CMK (cell line): ENCODE measurements at places on chromosomes 11 and 22.

DNA sequence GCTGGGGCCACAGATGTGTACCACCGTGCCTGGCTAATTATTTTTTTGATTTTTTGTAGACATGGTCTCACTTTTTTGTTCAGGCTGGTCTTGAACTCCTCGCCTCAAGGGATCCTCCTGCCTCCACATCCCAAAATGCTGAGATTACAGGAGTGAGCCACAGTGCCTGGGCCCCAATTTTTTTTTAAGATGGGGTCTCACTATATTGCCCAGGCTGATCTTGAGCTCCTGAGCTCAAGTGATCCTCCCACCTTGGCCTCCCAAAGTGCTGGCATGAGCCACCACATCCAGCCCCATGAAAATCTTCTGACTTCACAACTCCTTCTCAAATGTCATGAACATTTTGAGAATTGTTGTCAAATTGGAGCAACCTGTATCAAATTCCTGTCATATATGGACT is 2.3 kb upstream of the ANKRD54 start:
- DNase-seq, result no peak

DNA sequence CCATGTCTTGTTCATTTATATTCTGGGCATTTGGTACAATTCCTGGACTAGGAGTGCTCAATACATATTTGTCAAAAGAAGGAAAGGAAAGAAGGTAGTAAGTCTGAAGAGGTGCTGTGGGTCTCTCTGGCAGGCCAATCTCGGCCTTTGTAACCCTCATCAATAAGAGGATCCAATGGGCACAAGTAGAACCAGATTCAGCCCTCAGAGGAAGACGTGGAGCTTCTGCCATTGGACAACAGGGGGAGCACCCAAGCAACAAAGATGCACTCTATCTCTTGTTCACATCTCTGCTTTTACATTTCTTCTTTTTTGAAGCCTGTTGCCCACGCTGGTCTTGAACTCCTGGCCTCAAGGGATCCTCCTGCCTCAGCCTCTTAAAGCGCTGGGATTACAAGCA is 2.2 kb upstream of the VPS11 start:
- no peak for DNase-seq

GRCh38 chr11:109507331-109507730 is 85.3 kb downstream of the C11orf87 start:
- DNase-seq, result no peak

DNA sequence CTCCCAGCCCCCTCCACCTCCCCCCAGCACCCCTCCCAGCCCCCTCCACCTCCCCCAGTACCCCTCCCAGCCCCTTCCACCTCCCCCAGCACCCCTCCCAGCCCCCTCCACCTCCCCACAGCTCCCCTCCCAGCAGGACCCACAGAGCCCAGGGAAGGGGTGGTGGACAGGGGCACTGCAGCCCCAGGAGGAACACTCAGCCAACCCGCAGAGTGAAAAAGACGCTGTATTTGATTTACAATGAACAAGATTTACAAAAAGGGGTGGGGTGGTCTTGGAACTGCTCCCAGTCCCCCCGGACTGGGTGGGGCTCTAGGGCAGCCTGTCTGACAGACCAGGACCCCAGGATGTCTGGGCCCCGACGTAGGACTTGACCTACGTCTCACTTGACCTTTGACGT is 4.6 kb upstream of the MAPK11 start:
- no peak for DNase-seq

GRCh38 chr11:99773646-99774045 is 752.9 kb downstream of the CNTN5 start:
- no peak for DNase-seq

GRCh38 chr11:61947486-61948210 is 2.5 kb upstream of the BEST1 start:
- peak; percentile 55 for DNase-seq

GRCh38 chr11:99268886-99269285 is 248.1 kb downstream of the CNTN5 start:
- DNase-seq, result no peak

GRCh38 chr22:47794851-47795250 is 1032.4 kb downstream of the TBC1D22A start:
- DNase-seq, result no peak

DNA sequence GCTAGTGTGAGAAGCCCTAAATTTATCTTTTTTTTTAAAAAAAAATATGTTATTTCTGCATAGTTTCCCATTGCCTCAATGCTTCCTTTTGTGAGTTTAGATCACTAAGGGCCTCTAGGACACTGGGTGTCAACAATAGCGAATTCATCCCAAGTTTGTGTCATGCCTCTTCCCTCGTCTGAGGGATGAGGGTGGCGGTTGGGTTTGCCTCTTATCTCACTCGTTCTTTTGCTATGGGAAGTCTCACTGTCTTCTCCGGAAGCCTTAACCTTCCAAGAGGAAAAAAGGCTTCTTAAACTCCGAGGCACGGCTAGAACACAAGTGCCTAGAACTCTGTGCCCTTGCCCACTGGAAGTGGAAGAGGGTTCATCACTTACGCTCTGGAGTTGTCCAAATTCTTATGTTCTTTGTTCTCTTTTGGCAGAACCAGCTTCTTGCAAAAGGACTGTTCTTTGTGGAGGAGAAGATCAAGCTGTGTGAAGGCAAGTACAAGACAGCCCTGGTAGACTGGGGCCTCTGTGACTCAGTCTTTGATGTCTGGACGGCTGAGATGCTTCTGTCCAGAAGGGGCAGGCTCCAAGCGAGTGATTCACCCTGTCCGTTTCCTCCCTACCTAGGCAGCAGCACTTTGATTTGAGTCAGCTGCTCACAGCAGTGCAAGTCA is 78.5 kb downstream of the TRAF6 start:
- DNase-seq, result no peak

DNA sequence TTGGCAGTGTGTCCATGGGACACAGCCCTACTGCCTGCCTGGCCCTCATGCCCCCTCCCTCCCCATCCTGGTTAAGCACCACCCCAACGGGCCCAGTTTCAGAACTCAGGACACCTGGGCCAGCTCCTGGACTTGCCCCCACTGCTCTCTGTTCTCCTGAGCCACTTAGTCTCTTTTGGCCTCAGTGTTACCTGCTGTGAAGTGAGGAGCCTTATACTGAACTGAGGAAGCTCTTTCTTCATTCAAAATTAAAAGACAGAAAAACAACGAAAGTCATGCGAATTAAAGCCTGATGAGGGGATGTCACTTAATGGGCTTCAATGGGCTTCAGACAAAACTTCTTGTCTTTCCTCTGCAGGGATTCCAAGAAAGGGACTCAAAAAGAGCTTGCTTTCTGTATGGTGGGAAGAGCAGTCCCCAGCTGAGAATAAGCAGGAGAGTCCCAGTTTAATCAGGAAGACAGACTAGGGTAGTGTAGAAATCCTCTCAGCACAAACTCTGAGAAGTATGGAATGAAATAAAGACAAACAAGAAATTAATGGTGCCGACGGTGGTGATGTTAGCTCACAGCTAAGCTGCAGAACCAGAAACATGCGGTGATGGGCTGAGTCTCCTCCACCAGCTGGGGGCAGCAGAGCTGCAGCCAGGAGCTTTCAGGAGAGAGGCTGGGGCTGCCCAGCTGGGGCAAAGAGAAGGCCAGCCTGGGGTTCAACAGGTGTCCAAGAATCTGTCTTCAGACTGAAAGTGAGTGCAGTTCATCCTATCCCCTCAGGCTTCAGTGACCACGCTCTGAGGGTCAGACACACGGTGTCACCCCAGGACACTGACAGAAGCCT is 101.0 kb downstream of the GGTLC2 start:
- DNase-seq, result no peak

DNA sequence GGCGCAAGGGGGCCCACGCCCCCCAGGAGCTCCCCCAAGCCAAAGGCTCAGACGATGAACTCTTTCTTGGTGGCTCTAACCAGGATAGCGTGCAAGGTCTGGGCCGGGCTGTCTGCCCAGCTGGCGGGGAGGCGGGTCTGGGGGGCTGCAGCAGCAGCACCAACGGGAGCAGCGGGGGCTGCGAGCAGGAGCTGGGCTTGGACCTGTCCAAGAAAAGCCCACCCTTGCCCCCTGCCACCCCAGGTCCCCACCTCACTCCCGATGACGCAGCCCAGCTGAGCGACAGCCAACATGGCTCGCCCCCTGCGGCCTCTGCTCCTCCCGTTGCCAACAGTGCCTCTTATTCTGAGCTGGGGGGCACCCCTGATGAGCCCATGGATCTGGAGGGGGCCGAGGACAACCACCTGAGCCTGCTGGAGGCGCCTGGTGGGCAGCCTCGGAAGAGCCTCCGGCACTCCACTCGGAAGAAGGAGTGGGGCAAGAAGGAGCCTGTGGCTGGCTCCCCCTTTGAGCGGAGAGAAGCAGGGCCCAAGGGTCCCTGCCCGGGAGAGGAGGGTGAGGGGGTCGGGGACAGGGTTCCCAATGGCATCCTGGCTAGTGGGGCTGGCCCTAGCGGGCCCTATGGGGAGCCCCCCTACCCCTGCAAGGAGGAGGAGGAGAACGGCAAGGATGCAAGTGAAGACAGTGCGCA is 21.6 kb upstream of the TMEM191C start:
- DNase-seq, result no peak

DNA sequence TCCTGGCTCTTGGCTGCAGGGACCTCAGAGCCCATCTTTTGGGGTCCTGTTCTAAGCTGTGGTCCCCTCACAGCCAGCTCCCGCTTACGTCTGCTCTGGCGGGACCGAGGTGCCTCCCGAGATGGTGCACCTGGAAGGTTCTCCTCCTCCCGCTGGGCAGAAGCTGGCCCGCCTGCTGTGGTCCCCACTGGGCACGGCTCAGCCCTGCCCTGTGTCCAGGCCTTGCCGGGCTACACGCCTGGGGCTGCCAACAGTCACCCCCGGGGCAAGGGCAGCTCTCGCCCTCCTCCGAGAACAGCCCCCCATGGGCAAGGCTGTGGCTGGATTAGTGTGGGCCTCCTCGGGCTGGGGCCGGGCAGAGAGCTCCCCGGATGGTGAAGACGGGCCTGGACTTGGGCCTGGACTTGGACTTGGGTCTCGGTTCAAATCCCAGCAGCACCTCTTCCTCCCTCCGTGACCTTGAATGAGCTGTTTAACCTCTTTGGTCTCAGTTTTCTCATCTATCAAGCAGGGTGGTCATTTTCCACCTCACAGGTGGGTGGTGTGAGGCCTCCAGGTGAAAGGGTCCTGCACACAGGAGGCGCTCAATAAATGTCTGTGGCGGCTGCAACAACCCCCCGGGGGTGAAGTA is 998 bp downstream of the BAIAP2L2 start:
- DNase-seq, result no peak

GRCh38 chr22:24310969-24311368 is 40.3 kb downstream of the SPECC1L start:
- no peak for DNase-seq

DNA sequence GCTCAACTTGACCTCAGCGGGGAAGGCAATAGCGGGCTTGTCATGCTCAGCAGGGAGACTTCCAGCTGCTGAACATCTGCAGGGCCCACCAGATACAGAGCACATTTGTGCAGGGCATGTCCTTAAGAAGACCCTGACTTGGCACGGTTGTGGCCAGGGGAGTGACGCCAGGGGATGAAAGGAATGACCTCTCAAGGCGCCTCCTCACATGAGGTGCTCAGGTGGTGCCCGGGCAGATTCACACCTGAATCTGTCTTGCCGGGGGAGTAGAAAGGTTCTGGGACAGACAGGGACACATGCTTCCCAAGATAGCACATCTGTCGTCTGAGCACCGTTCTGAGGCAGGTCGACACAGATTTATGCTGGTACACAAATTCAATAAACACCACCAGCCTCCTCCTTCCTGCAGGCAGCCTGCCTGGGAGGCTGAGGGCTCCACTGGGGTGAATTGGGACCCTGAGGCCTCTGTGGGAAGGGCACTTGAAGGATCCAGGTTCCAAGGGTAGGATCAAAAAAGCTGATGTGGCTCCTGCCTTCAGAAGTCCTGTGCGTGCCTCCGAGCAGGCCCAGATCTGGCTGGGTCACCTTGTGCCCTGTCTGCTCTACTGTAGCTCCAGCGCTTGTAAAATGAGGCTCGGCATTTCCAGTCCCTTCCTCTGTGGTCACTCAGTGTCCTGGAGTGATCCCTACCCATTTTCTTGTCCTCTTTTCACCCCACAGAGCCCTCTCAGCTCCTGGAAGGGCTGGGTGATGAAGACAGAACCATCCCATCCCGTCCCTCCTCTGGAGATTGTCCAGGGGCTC is 49.6 kb upstream of the NECTIN1 start:
- no peak for DNase-seq

DNA sequence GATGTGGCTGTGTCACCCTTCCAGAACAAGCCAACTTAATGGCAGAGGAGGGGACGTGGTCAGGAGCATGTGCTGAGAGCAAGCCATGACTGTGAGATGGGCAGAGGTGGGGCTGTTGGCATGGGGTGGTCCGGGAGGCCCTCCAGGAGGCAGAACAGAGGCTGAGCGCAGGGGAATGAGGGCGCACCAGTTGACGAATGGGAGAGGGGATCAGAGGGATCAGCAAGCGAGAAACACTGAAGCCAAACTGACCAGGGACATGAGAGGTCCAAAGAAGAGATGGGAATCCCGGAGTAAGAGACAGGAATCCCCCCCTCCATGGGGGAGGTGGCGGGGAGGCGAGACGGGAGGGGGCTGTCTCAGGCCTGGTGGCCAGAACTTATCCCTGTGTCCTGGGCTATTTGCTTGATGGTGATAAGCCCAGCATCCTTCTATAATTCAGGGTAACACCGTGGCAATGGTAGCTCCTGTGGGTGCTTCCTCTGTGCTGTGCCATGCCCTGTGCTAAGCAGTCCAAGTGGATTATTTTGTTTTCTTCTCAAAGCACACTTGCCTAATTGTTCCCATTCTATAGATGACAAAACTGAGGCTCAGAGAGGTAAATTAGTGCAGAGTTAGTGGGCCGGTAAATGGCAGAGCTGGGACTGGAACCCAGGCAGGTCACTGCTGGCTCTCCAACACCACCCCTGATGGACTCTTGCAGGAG is 83.4 kb upstream of the SHISAL1 start:
- DNase-seq, result no peak

DNA sequence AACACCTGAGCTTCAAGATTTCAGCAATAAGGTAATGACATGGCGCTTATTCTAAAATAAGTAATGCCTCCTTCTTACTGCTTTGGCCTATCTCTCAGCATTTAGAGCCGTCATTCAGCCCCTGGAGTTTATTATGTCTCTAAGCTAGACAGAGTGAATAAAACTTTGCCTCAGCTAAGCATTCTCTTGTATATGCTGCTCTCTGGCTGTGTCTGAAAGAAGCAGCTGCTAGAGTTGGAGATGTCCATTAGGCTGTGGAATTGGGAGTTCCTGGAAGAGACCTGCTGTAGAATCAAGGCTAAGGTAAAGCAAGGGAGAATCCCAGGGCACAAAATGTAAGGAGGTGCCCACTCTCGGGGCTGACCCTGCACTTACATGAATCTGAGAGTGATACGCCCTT is 35.5 kb upstream of the TTC12 start:
- DNase-seq, result no peak

DNA sequence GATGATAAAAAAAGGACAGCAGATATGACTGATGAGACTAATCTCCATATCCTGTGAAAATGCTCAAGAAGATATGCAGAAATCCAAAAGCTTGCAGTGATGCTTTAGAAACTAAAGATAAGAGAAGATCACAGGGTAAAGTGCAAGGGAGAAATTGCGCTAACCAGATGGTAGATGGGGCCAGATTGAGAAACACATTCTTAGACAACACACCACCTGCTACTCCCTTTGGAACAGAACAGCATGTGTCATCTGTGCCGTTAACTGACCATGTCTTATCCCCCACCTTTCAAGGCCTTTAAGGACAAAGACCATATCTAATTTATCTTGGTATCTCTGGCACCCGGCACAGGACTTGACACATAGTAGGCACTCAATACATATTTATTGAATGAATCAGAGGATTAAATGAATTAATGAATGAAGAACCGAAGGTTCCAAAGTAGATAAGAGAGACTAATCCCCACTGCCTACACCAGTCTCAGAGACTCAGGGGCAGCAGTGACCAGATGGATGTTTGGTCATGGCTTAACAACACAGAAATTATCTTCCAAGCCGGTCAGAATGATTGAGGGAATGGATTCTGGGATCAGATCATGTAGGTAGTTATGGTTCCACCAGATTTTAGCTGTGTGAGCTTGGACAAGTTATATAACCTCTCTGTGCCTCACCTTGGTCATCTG is 12.3 kb upstream of the P2RY2 start:
- DNase-seq, result no peak
